ENCODE measurements at places on chromosomes 1 and 21. TPM values are rescaled to one million over a fixed set of nuclear protein-coding genes. Genes with fewer than 3 reads are reported as not detected.

GRCh38 chr21:38520511-38520910 is 22.2 kb upstream of the ERG start:
- no peak overlapping the region for H3K4me3 ChIP-seq
- DNase-seq = no peak
- H3K4me1 ChIP-seq = no peaks in the 10 kb centered on the region
- H3K36me3 ChIP-seq = no peaks in the 10 kb centered on the region
- H3K27me3 ChIP-seq = peaks cover 4% of the 10 kb centered on the region

MYOM3 gene
- 2.4 TPM for total RNA-seq

GRCh38 chr1:19465650-19466049 is 19.7 kb downstream of the CAPZB start:
- H3K27ac ChIP-seq = peak overlapping the region; percentile 88
- H3K4me3 ChIP-seq = no peak overlapping the region
- H3K27me3 ChIP-seq = no peaks in the 10 kb centered on the region
- peaks cover 51% of the 10 kb centered on the region for H3K4me1 ChIP-seq

- peaks cover 17% of the 10 kb centered on the region for H3K4me1 ChIP-seq
- H3K27ac ChIP-seq = peak overlapping the region; percentile 100
- H3K4me3 ChIP-seq = peak overlapping the region; percentile 96
- DNase-seq = no peak
- no peaks in the 10 kb centered on the region for H3K27me3 ChIP-seq
- peaks cover 5% of the 10 kb centered on the region for H3K36me3 ChIP-seq
These were observed 2.5 kb downstream of the PPP1R15B start for GRCh38 chr1:204409123-204409522.

SPRR4 gene
- not detected for total RNA-seq

OR10J5 gene
- not detected for total RNA-seq

DNA sequence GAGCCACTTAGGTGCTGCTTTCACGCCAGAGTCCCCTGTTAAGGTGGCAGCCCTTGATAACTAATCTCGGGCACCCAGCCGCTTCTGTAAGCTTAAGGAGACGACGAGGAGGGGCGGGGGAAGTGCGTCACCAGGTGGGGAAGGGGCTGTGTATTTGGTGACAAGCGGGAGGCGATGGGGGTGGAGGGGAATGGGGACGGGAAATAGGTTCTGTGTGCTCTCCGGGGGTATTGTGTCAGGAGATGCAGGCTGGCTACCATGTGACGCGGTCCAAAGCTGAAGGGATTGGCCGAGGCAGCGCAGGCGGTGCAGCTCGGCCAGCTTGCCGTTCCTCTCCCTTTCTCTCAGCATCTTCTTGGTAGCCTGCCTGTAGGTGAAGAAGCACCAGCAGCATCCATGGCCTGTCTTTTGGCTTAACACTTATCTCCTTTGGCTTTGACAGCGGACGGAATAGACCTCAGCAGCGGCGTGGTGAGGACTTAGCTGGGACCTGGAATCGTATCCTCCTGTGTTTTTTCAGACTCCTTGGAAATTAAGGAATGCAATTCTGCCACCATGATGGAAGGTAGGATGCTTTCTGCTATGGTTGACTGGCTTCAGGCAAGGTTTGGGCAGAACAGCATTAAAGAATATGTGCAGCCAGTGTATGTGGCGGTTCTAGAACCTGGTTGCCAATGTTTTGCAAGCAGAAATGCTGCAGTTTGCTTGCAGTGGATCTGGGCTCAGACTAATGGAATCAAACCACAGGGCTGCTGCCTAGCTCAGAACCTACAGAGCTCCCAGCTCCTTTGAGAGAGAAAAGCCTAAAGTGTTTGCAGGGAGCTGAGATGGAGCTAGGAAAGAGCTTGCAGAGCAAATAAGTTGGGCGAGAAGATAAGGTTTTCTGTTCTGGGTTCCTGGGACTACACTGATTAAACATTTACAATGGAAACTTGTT is at the start of gene SGIP1:
Gene SGIP1, plus strand, starts transcription at position 350 of the 937 bp plus-strand sequence. Its CDS starts 206 bp downstream, at position 556.
- peak within 1 kb of the TSS; percentile 81 for H3K27ac ChIP-seq
- H3K4me3 ChIP-seq = peak within 1 kb of the TSS; percentile 71
- DNase-seq = peak; percentile 72
- peaks cover 10% of the 10 kb centered on the region for H3K4me1 ChIP-seq

GRCh38 chr1:214850432-214851050 is 232.0 kb upstream of the KCNK2 start:
- no peak for DNase-seq
- peaks cover 6% of the 10 kb centered on the region for H3K4me1 ChIP-seq
- H3K27ac ChIP-seq = no peak overlapping the region
- H3K27me3 ChIP-seq = no peaks in the 10 kb centered on the region

DNA sequence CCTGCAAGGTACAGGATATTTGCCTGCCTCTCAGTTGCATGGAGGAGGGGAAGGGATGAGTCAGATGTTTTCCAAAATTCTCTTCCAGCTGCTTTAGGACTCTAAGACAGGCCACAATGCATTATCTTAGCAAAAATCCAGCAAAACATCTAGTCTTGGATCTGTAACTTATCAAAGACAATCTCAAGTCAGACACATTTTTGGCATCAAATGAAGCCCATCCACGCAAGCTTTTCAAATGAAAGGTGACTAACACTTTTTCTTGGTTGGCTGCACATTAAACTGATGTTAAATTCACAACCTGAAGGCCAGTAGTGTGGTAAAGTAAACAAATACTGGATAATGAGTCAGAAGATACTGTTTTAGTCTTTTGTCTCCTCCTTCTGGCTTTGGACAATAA is 21.3 kb downstream of the FAM78B start:
- H3K4me3 ChIP-seq = no peak overlapping the region
- no peaks in the 10 kb centered on the region for H3K4me1 ChIP-seq
- no peak overlapping the region for H3K27ac ChIP-seq
